CD8-positive, alpha-beta memory T cell (primary cell): ENCODE measurements at places on chromosomes 13 and 19. TPM values are rescaled to one million over a fixed set of nuclear protein-coding genes. Genes with fewer than 3 reads are reported as not detected.

GRCh38 chr13:41613471-41613870, 156.1 kb downstream of the RGCC start:
- H3K4me1 ChIP-seq, result no peaks in the 10 kb centered on the region
- no peak overlapping the region for H3K4me3 ChIP-seq
- H3K27ac ChIP-seq, result no peak overlapping the region
- DNase-seq, result no peak
- H3K36me3 ChIP-seq, result peaks cover 22% of the 10 kb centered on the region
- no peaks in the 10 kb centered on the region for H3K27me3 ChIP-seq

- H3K4me3 ChIP-seq, result no peak overlapping the region
- peak; percentile 59 for DNase-seq
- no peaks in the 10 kb centered on the region for H3K36me3 ChIP-seq
- no peak overlapping the region for H3K27ac ChIP-seq
Measured at GRCh38 chr19:45569619-45570421, 14.8 kb downstream of the OPA3 start.

The PGLYRP1 gene
- not detected for total RNA-seq

- no peak overlapping the region for H3K4me3 ChIP-seq
- H3K27ac ChIP-seq, result no peak overlapping the region
- H3K36me3 ChIP-seq, result no peaks in the 10 kb centered on the region
- DNase-seq, result no peak
Measured at GRCh38 chr13:24032674-24033073, 127.8 kb upstream of the SPATA13 start.

DNA sequence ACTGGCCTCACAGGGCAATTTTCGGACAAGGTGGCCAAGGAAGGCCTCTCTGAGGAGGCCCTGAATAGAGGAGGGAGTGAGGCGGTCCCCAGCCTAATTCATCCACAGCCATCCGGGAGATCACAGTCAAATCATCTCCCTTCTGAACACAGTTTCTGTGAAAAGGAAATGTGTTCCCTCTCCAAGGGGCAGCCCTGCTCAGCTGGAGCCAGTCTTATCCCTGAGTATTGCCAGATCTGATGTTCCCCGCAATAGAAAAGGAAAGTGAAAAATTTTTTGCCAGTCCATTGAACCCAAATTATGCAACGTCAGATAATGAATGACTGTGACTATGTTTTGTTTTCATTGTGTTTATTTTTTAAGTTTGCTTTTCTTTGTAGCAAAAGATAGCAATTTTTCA, 125.9 kb downstream of the SIPA1L3 start:
- no peaks in the 10 kb centered on the region for H3K27me3 ChIP-seq
- no peak overlapping the region for H3K27ac ChIP-seq
- no peaks in the 10 kb centered on the region for H3K4me1 ChIP-seq
- no peak overlapping the region for H3K4me3 ChIP-seq
- no peaks in the 10 kb centered on the region for H3K36me3 ChIP-seq

GRCh38 chr13:89925107-89925506, 1422.4 kb upstream of the MIR17HG start:
- no peaks in the 10 kb centered on the region for H3K27me3 ChIP-seq
- no peak overlapping the region for H3K4me3 ChIP-seq
- H3K4me1 ChIP-seq, result no peaks in the 10 kb centered on the region
- H3K36me3 ChIP-seq, result no peaks in the 10 kb centered on the region

DNA sequence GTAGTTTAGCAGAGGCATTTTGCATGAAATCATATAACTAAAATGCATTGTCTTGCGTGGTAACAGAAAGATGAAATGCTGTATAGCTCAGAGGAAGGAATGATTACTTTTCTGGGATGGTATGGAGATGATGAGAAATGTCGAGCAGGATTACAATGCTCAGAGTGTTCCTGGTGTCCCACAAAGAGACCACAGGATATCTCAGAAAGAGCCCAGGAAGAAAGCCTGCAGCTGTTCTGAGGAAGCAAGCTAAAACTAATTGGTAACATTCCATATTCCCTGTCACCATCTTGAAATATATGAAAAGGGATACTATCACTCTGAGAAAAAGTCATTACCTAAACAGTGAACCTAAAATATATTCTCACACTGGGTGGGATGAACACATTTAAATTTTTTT, 233.1 kb downstream of the POU4F1 start:
- no peaks in the 10 kb centered on the region for H3K36me3 ChIP-seq
- no peak overlapping the region for H3K27ac ChIP-seq
- no peaks in the 10 kb centered on the region for H3K27me3 ChIP-seq
- no peak overlapping the region for H3K4me3 ChIP-seq
